ENCODE measurements at places on chromosomes 1 and 21.

- peak; percentile 100 for ATAC-seq
Observed at GRCh38 chr1:171794085-171794484, 12.6 kb downstream of the METTL13 start.

GRCh38 chr1:246784621-246785493 is 60.6 kb downstream of the SCCPDH start:
- ATAC-seq = no peak

GRCh38 chr1:227370533-227371254 is 52.4 kb upstream of the CDC42BPA start:
- ATAC-seq = no peak

- no peak for ATAC-seq
Observed at GRCh38 chr21:43805275-43805800, 16.0 kb downstream of the RRP1 start.

DNA sequence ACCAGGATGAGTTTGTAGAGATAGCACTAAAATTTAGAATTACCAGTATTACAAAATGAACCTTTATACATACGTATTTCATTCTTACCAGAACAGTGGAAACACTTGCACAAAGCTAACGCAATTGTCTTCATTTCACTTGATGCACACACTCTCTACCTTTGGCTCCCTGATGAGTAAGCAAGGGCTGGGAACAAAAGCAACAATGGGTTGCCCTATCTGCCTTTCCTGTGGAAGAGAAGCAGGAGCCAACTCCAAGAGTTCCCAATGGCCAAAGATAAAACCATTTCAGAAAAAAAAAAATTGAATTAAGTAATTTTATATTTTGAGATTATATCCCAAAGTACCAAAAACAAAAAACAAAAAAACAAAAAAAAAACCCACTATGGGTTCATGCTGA is 344.1 kb upstream of the GREM2 start:
- no peak for ATAC-seq

GRCh38 chr1:47181095-47181954 is 8.5 kb downstream of the PDZK1IP1 start:
- ATAC-seq = no peak

DNA sequence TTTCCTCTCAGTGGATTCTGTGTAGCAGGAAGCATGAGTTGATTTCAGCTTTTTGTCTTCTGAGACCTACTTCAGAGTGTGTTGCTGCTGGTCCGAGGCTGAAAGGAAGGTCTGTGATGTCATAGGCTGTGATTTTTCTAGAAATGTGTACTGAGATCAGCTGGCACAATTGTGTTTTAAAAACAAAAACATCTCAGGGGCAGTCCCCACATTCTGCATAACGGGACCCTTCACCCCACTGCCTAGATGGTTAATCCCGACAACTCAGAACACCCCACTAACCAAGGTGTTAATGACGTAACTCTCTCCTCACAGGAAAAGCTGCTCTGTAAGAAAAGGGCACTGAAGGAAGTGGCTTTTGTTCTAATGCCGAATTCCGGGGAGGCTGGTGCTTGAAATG is 59.8 kb upstream of the PPP2R5A start:
- peak; percentile 83 for ATAC-seq

- ATAC-seq = no peak
Observed at GRCh38 chr1:99304725-99305282, 40.5 kb downstream of the PLPPR4 start.

- no peak for ATAC-seq
Observed at GRCh38 chr21:34215501-34215900, 142.1 kb downstream of the MRPS6 start.

GRCh38 chr1:209805341-209805781 is 581 bp downstream of the IRF6 start:
- no peak for ATAC-seq

DNA sequence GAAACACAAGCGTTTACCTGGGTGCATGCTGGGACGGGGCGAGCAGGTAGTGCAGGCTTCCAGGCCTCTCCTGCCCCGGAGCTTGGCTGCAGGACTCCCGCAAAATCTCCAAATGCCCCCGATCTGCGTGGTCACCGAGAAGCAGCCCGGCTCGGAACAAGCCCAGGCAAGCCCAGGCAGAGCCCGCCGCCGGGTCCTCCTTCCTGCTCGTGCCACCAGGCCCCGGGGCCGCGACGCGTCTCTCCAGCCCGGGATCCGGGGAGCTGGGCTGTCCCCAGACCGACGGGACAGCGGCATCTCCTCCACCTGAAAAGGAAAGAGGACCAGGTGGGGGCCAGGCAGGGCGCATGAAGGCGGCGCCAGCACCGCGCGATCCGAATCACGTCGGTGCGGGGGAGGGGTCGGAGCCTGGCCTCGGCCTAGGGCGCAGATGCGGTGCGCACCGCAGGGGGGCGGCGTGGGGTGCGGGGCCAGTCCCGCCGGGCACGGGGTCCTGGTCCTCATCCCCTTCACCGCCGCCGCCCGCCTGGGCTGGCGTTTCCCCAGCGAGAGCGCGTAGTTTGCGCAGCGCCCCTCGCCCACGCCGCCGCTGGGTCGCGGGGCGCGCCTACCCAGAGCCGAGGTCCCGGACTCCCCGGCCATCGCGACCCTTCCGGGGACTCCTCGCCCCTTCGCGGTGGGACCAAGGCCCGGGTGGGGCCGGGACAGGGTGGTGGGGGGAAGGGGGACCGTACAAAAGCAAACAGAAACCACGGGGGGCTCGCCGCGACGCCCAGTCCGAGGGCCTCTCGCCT is 52.4 kb upstream of the H6PD start:
- peak; percentile 75 for ATAC-seq

GRCh38 chr1:16164213-16165072 is 8.6 kb upstream of the EPHA2 start:
- ATAC-seq = peak; percentile 11

DNA sequence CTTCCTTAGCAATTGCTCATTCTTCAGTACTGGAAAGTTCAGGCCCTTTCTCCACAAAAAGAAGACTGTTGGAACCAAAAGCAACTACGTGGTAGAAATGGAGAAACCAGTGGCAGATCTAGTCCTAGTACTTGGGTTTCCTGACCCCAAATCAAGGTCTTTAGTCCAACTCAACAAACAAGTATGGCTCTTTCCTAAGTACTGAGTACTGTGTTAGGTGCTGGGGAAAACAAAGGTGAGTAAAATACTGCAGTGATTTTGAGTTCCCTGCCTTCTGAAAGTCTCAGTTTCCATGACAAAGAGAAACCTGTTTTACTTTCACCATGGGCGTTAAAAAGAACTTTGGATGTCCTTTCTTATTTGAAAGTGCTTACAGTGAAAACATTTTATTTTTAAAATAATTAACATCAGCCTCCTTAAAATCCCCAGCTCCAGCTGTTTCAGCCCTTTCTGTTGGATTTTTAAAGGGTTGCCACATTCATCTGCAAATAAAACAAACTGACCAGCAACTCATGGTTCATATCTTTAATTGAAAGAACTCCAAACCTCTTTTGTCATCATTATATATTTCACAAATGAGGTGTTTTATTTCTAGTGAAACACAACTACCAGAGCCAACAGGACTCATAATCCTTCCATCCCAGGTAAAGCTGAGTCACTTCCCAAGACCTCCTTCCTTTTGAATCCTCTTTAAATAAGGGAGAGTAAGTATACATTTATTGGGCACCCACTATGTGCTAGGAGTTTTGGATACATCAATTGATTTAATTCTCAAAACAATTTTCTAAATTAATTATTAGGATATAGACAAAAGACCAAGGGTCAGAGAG is 35.4 kb downstream of the PLPP3 start:
- no peak for ATAC-seq

DNA sequence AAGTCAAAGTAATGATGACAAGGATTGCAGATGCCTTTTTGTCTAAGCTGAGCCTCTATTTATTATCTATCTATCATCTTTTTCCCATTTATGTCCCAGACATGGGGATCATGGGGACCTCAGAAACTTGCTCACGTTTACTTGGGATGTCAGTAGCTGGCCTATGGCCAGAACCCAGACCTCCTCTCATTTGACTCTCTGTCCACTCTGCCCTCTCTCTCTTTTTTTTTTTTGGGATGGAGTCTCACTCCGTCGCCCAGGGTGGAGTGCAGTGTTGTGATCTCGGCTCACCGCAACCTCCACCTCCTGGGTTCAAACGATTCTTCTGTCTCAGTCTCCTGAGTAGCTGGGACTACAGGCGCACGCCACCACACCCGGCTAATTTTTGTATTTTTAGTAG is 3.7 kb upstream of the ID3 start:
- ATAC-seq = no peak

DNA sequence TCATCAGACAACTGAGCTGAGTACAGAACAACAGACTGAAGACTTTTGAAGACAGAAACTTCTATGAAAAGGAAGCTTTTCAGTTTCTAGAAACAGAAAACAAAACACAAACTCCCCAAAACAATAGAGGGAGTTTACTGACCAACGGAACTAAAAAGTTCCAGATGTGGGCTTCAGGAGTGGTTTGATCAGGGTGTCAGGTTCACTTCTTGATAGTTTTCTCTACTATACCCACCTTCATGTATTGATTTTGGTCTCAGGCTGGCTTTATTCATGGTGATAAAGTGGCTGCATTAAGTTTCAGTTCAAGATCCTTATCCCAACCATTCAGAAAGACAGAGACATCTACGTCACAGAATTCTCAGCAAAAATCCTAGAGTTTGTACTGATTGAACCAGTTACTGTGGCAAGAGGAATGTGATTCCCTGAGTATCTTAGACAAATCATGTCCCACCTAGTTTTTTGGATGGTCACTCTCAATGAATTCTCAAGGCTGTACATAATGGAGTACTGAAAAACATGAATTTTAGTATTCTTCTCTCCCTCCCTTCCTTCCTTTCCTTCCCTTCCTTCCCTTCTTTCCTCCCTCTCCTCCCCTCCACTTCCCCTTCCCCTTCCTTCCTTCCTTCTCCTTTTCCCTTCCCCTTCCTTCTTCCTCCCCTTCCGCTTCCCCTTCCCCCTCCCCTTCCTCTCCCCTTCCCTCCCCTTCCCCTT is 680.5 kb downstream of the PTPRU start:
- no peak for ATAC-seq

GRCh38 chr1:202593845-202594244 is 116.4 kb downstream of the SYT2 start:
- ATAC-seq = no peak

DNA sequence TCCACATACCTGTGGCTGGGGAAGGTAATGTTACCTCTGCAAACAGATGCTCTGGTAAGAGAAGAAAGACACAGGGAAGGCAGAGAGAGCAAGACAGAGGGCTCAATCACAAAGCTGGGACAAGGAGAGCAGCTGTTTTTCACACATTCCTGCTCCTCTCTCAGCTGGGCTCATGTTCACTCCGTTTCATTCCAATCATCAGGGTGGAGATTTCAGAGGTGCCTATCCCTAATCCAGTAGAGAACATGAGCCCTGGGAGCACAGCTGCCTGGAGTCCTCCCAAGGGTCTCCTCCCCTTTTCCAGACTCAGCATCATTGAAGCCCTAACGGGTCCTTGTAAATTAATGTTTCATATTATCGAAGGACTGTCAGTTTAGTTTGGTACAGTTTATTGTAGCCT is 19.4 kb downstream of the GADD45A start:
- no peak for ATAC-seq

- no peak for ATAC-seq
Observed at GRCh38 chr21:42293649-42294272, 21.4 kb downstream of the TFF3 start.

DNA sequence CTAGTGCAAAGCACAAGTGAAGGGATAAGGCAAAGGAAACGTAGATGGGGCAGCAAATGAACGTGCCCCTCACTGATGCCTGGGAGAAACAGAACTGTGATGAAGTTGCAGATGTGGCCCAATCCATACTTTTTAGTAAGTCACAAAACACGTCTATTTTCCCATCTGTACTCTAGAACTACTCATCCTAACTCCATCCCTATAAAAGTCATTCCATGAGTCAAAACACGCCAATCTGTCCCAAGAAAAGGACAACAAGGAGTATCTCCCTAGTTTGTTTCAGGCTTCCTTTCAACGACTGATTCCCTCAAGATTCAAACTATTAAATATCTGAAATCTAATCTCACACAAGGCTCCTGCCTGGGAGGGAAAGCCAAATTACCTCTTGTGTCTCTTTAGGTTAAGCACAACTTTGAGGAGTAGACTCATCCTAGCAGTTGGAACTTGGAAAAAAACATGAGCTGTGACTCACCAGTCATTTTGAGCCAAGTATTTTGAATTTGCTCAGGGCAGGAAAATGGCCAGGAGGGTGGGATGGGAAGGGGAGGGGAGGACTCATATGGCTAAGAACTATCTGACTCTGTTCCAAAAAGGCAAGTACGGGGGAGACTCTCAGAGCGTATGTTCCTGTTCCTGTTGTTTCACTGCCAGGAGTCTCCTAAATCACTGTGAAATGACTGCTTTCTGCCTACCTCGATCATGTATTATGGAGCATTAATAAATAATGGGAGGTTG is 214.5 kb upstream of the CAMK1G start:
- ATAC-seq = no peak

- no peak for ATAC-seq
Observed at GRCh38 chr1:109718495-109718894, 6.4 kb downstream of the GSTM5 start.

GRCh38 chr1:23202263-23202749 is 15.0 kb downstream of the HTR1D start:
- ATAC-seq = no peak

DNA sequence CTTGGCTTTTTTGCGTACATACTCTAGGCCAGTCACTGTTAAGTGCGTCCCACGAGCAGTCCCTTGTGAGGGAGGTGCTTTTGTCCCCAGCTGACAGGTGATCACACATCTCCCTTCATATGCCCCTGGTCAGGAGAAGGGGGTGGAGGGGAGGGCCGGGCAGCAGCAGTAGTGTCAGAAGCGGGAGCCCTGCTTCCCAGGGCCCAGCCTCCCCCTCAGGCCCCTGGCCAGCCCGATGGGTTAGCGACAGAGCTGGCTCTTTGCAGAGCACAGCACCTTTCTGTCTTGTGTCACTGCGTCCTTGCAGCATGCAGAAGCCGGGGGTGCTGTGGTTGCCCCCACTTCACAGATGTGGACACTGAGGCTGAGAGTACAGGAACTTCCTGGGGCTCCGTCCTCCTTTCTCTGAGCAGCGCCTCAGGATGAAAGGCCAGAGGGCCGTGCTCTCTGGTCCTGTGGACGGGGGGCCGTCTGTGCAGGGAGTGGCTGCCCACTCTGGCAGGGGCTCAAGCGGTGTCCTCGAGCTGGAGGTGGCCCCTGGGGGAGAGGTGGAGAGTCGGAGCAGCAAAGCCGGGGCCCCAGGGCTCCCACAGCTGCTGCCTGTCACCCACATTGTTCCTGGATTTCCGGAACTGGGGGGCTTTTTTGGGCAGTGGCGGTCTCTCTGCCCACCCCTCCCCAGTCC is 5.9 kb downstream of the TMEM201 start:
- ATAC-seq = no peak

GRCh38 chr1:117641536-117641935 is 35.7 kb downstream of the TENT5C start:
- no peak for ATAC-seq

Measured in activated T-helper 17 cell treated with anti-CD3 and anti-CD28 coated beads, Interleukin-2, amount 50 U/mL, for 72 hours (primary cell).